ENCODE measurements at places on chromosomes 13 and 19.

- DNase-seq, result no peak
Observed at GRCh38 chr13:104961246-104961645, 1574.2 kb downstream of the EFNB2 start.

GRCh38 chr19:10855879-10856522, 7.8 kb downstream of the C19orf38 start:
- no peak for DNase-seq

GRCh38 chr13:42544246-42544926, 29.6 kb upstream of the TNFSF11 start:
- DNase-seq, result no peak

GRCh38 chr19:29793116-29793727, 18.6 kb upstream of the CCNE1 start:
- DNase-seq, result no peak

DNA sequence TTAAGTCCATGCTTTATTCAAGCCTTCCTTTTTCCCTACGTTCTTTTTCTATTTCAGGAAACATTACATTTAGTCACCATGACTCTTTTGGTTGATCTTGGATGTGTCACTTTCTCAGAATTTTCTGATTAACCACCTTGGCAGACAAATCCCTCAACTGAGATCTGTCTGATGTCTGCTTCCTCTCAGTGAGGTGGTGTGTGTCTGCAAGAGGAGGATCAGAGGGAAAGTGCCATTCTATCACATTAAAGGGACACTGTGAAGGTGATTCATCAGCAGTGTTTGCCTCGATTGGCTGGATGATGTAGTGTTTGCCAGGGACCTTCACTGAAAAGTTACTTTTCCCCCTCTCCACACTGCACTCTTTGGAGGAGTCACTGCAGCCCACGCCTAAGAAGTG, 3.0 kb upstream of the CCNP start:
- no peak for DNase-seq

DNA sequence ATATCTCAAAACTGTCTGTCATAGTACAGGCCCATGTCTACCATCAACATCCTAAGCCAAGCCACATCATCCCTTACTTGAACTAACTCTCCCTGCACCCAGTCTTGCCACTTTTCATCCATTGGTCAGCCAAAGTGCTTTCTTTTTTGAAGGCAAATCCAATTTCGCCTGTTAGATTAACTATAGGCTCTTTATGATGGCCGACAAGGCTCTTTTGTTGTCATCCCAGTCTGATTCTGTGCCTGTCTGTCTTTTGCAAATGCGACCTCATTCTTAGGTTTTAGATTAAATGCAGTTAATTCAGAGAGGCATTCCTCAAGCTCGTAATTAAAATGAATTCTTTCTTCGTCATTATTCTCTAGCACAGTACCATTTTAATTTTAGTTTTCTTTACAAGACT, 148.3 kb downstream of the HS6ST3 start:
- DNase-seq, result no peak

DNA sequence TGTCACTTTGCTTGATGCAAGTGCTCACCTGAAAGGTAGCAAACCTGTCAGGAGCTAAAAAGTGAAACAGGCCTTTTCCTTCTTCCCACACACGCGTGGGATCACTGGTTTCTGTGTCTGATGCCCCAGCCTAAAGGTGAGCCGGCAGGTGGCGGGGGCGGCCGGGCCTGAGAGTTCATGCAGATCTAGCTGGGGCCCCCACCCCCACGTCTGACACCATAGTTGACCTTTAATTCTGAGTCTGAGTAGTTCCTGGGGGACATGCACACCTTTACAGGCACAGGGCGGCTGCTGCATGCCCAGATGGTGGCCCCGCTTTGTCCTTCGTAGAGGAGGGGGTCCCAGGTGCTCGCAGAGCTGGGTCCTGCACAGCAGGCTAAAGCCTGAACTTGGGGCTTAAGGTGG, 345.3 kb downstream of the TEX29 start:
- DNase-seq, result no peak

DNA sequence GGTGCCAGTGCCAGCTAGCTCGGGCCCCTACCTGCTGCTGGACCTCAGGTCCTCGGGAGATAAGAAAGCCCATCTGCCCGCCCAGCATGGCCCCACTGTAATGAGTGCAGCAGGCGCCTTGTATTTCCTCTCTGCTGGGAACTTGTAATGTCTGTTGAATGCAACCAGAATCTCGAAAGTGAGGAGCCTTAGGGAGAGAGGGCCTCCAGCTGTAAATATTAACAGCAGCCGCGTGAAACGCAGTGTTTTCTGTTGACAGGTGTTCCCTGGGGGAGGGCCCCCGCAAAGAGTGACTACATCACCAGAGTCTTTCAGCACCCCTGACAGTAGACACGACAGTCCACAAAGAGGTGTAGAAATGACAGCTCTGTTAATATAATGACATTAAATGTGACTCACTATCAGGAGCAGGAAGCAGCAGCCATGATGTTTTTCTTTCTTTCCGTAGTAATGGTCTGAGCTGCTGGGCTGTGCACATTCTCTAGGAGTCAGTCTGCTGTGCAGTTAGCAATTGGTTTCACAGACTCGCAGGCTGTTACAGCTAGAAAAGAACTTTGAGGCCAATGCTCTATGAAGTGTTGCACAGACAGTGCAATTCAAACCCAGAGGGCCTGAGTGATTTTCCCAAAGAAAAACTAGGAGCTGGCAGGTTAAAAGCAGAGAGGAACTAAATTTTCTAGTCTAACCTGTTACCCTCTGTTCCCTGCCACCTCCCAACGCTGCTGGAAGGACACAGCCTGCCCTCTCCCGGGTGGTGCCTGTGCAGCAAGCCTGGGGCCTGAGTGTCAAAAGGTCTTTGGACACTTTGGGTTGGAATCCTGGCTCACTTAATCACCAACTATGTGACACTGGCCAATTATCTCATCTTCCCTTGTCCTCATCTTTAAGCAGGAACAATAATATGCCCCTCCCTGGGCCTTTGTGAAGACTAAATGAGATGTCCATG, 58.6 kb upstream of the WASF3 start:
- DNase-seq, result no peak

DNA sequence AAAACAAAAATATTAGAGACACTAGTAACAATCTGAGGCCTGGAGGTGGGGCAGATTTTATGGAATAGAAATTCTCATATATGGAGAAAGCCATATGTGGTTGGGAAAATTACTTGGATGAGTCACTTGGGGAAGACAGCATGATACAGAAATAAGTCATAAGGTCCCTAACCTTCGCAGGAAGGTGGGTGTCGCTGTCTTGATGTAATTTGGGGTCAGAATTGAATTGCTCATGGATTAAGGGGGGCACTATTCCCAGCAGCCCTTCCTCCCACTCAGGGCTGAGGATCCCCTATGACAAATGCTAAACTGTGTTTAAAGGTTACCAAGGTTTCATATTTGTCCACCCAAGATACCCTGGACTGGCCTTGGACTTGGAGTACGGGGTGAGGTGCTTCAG, 5.0 kb downstream of the RDH8 start:
- no peak for DNase-seq

DNA sequence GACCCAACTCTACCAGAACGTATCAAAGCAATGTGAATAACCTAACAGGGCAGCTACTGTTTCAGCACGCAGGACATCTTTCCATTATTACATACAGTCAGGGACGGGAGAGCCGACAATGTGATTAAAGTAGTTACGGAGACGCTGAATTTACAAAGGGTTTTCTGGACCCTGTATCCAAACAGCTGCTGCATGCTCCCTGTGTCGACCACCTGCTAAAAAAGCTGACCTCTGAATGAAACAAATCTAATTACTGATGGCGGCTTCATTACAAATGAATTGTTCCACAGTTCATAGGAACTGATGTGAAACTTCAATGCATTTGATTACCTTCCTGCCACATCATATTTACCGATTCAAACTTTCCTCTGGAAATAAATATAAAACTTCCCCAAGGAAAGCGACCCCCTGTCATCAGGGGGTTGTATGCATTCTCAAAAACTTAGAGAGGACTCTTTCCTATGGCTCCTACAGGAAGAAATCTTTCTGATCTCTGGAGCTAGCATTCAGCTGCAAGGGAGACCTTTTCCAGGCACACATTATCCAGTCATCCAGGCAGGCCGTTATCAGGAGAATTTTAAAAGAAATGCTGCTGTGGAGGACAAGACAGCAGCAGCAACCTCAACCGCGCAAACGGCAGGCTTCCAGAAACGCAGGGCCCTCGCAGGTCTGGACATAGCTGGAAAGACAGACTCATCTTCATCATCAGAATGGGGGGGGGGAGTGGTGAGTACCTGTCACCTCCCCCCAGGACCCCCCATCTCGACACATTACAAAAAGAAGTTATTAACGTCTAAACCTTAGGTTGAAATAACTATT, 3.1 kb downstream of the EFNB2 start:
- no peak for DNase-seq

- DNase-seq, result no peak
Observed at GRCh38 chr19:19171821-19172532, 1.9 kb upstream of the MEF2B start.

- peak; percentile 14 for DNase-seq
Observed at GRCh38 chr19:38224014-38224862, at the start of gene DPF1. DPF1 (minus strand) TSS chr19:38224222; CDS start chr19:38224142, 80 bp downstream.

DNA sequence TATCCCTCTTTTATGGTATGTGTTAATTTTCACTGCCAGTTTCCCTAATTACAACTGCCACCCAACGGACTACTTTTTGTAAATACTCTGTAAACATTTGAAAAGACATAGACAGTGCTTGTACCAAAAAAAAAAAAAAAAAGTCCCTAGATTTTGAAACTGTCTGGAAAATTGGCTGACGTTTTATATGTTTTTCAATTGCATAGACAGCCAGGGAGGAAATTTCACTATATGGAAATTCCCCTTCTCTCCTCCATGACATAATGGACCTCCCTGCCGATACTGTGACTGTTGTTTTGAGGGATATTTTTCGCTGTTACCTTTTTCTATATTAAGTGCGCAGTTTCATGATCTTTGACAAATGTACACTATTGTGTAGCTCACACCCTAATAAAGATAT, 43.4 kb downstream of the C13orf42 start:
- no peak for DNase-seq

GRCh38 chr19:29524201-29524911, 1.4 kb upstream of the VSTM2B start:
- no peak for DNase-seq

DNA sequence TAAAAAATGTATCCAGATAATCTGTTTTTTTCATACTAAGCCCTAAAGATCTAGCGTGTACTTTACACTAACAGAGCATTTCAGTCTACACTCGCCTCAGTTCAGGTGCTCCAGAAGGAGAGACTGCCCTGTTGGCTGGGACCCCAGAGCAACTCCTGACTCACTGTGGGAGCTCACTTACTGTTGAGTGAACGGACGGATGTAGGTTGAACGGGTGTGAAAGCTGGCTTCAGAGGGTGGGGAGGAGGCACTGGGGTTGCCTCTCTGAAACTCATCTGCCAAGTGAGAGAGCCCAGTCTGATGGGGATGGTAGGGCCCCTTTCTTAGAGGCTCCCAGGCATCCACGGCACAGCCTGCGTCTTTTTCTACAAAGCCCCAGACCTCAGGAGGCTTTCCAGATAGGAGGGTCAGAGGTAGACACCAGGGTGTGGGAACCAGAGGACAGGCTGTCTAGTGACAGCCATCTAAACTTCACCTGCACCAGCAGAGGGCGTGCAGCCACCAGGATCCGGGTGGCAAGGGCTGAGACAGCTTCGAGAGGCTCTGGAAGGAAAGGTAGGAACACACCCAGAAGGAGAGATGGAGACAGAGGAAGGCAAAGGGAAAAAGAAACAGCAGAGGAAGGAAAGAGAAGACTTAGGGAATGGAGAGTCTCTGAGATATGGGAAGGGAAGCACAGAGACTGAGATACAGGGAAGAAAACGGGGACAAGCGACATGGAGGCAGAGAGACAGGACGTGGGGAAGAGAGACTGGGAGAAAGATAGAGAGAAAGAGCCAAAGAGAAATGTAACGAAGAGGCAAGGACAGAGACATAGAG, 3.7 kb downstream of the KASH5 start:
- peak; percentile 75 for DNase-seq

DNA sequence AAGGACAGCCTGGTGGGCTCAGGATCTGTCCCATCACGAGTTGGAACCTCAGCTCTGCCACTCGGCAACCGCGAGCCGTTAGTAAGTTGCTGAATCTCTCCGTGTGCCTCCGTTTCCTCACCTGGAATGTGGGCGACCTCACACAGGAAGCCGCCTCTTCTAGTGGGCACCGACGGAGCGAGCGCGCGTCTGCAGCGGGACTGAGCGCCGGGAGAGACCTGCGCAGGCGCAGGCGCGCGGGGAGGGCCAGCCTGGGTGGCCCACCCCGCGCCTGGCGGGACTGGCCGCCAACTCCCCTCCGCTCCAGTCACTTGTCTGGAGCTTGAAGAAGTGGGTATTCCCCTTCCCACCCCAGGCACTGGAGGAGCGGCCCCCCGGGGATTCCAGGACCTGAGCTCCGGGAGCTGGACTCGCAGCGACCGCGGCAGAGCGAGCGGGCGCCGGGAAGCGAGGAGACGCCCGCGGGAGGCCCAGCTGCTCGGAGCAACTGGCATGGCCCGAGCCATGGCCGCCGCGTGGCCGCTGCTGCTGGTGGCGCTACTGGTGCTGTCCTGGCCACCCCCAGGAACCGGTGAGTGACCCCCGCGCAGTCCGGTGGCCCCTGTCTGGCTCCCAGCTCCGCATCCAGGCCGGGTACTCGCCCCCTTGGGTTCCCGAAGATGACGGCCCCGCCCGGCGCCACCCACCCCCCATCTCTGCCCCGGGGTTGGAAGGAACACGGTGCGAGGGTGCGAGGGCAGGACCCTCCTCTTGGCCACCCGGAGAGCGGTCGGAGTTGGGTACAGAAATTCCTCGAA, at the start of gene PVR:
Gene PVR (plus strand): TSS at position 306 of the 797 bp plus-strand sequence. CDS start 187 bp downstream, at position 493.
- DNase-seq, result peak; percentile 6

Data from activated T-cell treated with anti-CD3 and anti-CD28 coated beads for 1 hour (primary cell).